ENCODE measurements at places on chromosomes 6 and 20.

DNA sequence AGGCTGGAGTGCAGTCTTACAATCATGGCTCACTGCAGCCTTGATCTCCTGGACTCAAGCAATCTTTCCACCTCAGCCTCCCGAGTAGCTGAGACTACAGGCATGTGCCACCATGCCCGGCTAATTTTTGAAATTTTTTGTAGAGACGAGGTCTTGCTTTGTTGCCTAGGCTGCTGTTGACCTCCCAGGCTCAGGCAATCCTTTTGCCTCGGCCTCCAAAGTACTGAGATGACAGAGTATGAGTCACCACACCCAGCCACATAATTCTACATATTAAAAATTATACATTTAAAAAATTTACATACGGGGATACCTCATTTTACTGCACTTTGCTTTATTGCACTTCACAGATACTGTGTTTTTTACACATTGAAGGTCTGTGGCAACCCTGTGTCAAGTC, 115.1 kb downstream of the MAN1A1 start:
- DNase-seq: no peak

GRCh38 chr6:13715444-13715883, 3.8 kb upstream of the RANBP9 start:
- no peak for DNase-seq

DNA sequence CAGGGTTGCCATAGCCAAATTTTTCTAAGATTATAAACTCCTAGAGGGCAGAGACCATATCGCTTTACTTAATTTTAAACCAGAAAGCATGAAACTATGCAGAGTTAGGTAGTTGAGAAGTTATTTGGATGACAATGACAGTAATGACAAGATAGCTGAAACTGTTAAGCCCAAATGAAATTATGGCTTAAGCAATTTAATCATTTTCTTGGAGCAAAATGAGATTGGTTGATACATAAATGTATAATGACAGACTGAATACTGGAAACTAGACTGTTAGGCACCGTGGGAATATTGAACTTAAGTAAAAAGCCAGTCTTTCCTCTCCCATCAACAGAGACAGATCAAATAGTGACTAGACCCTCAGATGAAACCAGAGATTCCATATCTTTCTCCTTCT, 670.3 kb upstream of the NRSN1 start:
- DNase-seq: no peak

DNA sequence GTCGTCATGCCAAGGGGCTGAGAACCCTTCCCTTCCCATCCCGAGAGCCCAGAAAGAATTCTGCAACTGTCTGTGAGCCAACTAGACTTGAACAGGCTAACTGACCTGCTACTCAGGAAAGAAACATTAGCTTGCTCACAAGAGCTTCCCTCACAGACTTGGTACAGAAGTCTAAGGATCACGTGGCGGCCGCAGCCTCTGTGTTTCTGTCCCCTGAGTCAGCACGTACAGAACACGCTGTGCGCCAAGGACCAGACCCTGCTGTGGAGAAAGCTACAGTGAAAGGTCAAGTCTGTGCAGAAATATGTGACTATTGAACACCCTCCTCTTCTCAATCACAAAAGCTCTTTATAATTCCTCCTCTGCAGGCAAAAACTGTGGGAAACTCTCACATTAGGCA, 151.3 kb upstream of the QKI start:
- no peak for DNase-seq

GRCh38 chr6:11432713-11433450, 104.7 kb upstream of the TMEM170B start:
- no peak for DNase-seq

Measured in activated gamma-delta T cell treated with anti-CD3 and anti-CD28 coated beads, Interleukin-2, amount 50 U/mL, for 16 hours (primary cell).